ENCODE measurements at places on chromosomes 6 and 20. TPM values are rescaled to one million over a fixed set of nuclear protein-coding genes. Genes with fewer than 3 reads are reported as not detected.

MEP1A gene
- not detected for total RNA-seq

DYNLT2 gene
- total RNA-seq = 1.5 TPM

VGLL2 gene
- total RNA-seq = not detected

HLA-DQA1 gene
- not detected for total RNA-seq

BACH2 gene
- 5.9 TPM for total RNA-seq

C6orf163 gene
- 2.5 TPM for total RNA-seq

NRN1 gene
- 25.6 TPM for total RNA-seq

NOTCH4 gene
- total RNA-seq = 120 TPM

CRYBG1 gene
- 25.0 TPM for total RNA-seq

AGER gene
- 12.0 TPM for total RNA-seq

SLC22A16 gene
- total RNA-seq = not detected

RIMS4 gene
- not detected for total RNA-seq

SLC22A7 gene
- total RNA-seq = not detected

IP6K3 gene
- total RNA-seq = not detected

BMP2 gene
- total RNA-seq = 11.1 TPM

NHLRC1 gene
- total RNA-seq = 2.3 TPM

TRIM40 gene
- not detected for total RNA-seq

BIRC7 gene
- not detected for total RNA-seq

GDAP1L1 gene
- total RNA-seq = not detected

BPIFB2 gene
- not detected for total RNA-seq

MACROD2 gene
- 0.97 TPM for total RNA-seq

DDO gene
- total RNA-seq = not detected

SIRPB1 gene
- 6.5 TPM for total RNA-seq

HLA-DRA gene
- total RNA-seq = not detected

TSPO2 gene
- total RNA-seq = not detected

ISM1 gene
- total RNA-seq = not detected

ZNF512B gene
- total RNA-seq = 25.9 TPM

HRH3 gene
- not detected for total RNA-seq

HLA-DQA2 gene
- not detected for total RNA-seq

ARFGAP1 gene
- total RNA-seq = 111 TPM

EPHA7 gene
- total RNA-seq = not detected

PLCB1 gene
- 53.4 TPM for total RNA-seq

HCRTR2 gene
- not detected for total RNA-seq

UST gene
- 0.81 TPM for total RNA-seq

TAAR1 gene
- not detected for total RNA-seq

EPB41L2 gene
- 84.8 TPM for total RNA-seq

PPIL1 gene
- 35.6 TPM for total RNA-seq

PDE7B gene
- 21.3 TPM for total RNA-seq

EYA4 gene
- total RNA-seq = not detected

MDC1 gene
- 42.3 TPM for total RNA-seq

FAM83B gene
- not detected for total RNA-seq

BPIFA1 gene
- not detected for total RNA-seq

MRPS18B gene
- 33.7 TPM for total RNA-seq

SALL4 gene
- total RNA-seq = 1.9 TPM

SAMD5 gene
- 4.6 TPM for total RNA-seq

ECT2L gene
- not detected for total RNA-seq

BMP5 gene
- total RNA-seq = not detected

OR2J3 gene
- not detected for total RNA-seq

CHRNA4 gene
- not detected for total RNA-seq

ERMARD gene
- 23.8 TPM for total RNA-seq

RBPJL gene
- not detected for total RNA-seq

PAQR8 gene
- 6.0 TPM for total RNA-seq

KIF25 gene
- total RNA-seq = not detected

SRSF12 gene
- total RNA-seq = 0.18 TPM

GJA1 gene
- total RNA-seq = 235 TPM
